ENCODE measurements at places on chromosomes 4 and X.

DNA sequence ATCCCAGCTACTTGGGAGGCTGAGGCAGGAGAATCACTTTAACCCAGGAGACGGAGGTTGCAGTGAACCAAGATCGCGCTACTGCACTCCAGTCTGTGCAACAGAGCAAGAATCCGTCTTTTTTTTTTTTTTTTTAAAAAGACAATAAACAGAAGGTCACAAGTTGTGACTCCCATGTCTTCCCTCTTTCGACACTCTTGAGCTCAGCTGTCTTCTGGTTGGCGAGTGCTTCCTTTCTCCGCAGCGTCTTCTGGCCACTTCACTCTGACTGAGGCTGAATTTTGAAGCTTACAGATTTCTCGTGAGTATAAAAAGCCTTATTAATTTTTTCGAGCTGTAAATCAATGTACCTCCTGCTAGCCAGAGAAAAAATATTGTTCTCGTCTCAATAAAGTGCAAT is 124.9 kb downstream of the STOX2 start:
- DNase-seq, result no peak

DNA sequence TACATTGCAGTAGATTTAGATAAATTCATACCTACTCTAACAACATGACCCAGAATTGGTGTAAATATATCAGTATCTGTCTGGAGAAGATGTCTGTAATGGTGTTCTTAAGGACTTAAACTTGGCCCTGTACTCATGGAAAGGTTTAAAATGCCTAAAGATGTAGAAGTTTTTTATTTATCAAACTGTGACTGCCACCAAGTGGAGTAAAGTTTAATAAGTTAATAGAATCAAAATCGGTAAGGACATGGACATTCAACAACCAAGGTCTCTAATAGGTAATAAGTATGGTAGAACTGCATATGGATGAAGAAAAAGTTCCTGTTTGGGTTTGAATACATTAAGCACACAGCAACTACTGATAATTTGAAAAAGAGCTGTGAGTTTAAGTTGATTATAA is 474.0 kb upstream of the NDST3 start:
- peak; percentile 3 for DNase-seq

DNA sequence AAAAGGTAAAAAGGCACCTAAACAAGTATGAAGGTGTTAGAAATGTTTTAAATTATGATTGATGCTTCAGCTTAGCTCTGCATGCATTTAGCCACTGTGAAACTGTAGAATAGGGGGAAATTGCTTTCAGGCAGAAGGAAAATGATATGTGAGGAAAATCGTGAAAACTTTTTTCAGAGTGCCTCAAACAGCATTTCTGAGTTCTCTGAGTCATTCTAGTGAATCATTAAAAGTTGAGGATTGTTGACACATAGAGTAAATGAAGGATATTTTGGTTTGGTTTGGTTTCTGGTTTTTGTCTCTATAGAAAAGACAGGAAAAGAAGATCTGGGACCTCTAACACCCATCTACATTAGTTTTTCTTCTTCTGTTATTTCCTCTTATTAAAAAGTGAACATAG is 332.5 kb upstream of the TRAM1L1 start:
- DNase-seq, result no peak

GRCh38 chrX:31228909-31229308 is 157.1 kb upstream of the FTHL17 start:
- DNase-seq, result no peak

DNA sequence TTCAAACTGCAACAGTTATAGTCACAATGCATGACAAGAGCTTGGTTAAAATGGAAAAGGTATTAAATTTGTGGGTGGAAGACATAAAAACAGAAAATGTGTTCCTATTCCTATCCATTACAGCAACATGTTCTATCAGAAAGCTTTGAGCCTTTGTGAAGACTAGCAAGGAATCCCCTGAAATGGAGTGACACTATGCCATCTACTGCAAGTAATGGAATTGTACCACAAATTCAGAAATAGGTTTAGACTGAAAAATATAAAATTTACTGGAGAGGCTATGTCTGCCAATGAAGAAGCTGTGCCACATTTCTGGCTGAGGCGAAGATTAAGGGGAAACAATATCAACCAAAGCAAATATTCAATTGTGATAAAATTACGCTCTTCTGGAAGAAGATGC is 247.9 kb downstream of the ADAM29 start:
- DNase-seq, result no peak

- no peak for DNase-seq
Observed at GRCh38 chr4:33961761-33962160, 2282.6 kb downstream of the ARAP2 start.

DNA sequence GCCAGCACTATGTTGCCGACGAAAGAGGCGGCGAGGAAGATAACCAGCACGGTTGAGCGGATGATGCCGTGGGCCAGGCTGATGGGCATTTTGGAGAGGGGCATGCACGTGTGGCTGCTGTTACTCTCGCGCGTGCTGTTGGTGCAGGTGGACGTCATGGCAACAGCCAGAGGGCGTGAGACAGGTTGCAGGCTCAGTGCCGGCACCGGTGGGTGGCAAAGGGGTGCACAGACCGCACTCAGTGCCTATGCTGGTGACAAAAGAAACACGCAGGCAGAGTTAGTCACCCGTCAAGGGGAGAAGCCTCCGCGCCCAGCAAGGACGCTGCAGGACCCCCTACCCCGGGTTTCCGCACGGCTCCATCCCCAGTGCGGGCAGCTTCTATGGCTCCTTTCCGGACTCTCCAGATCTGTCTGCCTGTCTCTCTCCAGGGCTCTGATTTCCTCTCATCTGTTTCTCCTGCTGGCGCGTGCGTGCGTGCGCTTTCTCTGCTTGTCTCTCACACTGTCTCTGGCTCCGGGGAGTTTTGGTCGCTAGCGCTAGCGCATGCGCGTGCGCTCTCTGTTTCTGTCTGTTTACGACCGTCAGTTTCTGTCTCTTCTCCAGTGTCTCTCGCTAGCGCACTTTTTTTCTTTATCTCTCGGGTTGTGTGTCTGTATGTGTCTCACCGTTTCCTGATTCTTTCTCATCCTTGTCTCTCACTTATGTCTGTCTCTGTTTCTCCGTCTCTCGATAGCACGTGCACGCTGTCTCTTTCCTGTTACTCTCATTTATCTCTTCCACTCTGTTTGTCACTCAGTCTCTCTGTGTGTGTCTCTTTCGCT is 2.1 kb downstream of the GPR101 start:
- peak; percentile 42 for DNase-seq

All from hematopoietic multipotent progenitor cell treated with erythropoietin and hydrocortisone succinate and interleukin-3 and kit ligand, for 8 days (in vitro differentiated cells).